ENCODE measurements at places on chromosomes 4 and X. TPM values are rescaled to one million over a fixed set of nuclear protein-coding genes. Genes with fewer than 3 reads are reported as not detected.

DNA sequence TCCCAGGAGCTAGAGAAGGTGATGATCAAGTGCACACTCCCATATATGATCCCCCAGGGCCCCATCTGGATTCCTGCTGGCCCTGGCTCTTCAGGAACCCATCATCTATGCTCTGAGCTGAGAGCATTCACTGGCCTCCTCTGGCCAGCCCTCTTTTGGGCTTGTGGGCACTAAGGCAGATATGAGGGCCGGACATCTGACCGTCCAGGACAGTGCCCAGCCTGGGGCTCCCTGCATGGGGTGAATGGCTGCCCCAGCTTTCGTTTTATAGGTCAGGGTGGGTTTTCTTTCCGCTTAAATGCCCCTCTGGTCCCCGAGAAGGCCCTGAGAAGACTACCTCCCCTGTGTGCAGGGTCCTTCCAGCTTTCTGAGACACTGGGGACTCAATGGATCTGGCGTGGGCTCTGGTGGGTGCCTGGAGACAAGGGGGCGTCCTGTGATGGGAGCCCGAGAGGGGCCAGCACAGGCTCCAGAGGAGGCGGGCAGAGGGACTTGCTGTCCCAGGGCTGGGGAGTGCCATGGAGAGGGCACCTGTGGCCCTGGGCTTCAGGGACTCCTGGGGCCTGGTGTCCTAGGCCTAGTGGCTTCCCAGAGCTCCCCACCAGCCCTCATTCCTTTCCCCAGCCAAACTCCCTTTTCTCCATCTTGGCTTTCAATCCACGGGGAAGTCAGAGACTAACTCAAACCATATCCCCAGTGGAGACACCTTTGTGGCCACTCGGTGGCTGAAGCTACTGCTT is 39.5 kb upstream of the GRPEL1 start:
- no peak for DNase-seq

- no peak for DNase-seq
Observed at GRCh38 chr4:147820975-147821374, 89.1 kb downstream of the ARHGAP10 start.

The SPACA5 gene
- polyA plus RNA-seq, result not detected

The ABHD18 gene
- polyA plus RNA-seq, result 21.5 TPM

The SPANXB1 gene
- not detected for polyA plus RNA-seq

GRCh38 chr4:78648640-78649363 is 97.2 kb downstream of the ANXA3 start:
- DNase-seq, result no peak

DNA sequence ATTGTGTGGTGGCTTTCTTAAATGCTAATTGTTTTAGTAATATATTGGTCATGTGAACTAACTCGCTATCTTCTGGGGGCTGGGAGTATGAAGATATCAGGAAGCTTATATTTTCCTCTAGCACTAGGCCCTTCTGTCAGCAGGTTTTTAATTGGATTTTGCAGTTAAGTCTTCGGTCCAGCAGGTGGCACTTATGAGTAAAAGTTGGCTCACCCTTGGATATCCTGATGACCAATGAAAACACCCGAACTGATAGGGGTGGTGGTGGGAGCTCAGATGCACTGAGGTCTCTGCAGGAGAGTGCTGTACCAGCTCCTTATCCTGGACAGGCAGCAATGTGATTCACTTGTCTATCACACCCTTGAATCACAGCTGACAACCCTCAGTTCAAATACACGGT is 1365.8 kb upstream of the DIAPH2 start:
- peak; percentile 36 for DNase-seq

GRCh38 chrX:73944563-73944908 is 359.4 kb upstream of the ZCCHC13 start:
- DNase-seq, result peak; percentile 32

- no peak for DNase-seq
Observed at GRCh38 chrX:34559325-34559724, 97.8 kb downstream of the TMEM47 start.

DNA sequence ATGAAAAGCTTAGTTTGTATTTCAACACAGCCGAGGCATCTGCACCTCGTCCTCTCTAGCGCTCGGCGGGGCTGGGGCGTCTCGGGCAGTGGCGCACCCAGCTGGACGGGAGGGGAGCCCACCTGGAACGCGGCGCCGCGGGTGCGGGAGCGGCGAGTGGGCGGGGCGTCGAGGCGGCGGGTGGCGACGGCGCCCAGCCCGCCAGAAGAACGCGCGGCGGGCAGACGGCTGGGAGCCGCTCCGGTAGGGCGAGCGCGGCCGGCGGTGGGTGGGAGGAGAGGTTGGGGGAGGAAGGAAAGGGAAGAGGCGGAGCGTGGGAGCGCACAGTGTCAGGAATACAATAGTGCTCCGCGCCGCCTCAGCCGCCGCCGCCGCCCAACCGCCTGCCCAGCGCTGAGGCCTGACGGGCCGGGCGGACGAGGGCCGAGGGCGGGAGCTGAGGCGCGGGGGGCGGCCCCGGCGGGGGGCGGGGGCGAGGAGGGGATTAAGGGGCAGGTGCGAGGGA is at the start of gene JADE3:
TSS of gene JADE3 (plus strand) at position 324 of the 505 bp plus-strand sequence. CDS start 72,474 bp downstream, outside the sequence.
- peak; percentile 84 for DNase-seq

DNA sequence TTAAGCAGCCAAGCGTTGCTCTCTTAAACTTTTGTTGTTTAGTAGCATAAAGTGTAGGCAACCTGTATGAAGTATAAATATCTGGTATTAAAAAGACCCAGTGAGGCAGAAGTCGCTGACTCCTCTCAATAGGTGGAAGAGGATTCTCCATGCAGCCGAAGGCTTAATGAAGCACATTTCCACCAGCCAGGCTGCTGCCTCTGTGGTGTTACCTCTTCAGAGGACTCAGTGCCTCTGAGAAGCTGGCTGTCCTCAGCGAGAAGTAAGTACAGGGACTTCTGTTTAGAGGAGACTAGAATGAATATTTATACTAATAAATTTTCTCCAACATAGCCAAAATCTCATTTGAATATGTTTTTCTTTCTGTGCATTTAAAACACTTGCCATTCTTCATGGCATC is 6.0 kb downstream of the SORBS2 start:
- DNase-seq, result no peak

GRCh38 chr4:47536966-47537365 is 51.9 kb downstream of the ATP10D start:
- no peak for DNase-seq

The WAS gene
- 1.7 TPM for polyA plus RNA-seq

GRCh38 chr4:180852738-180853137 is 1390.5 kb upstream of the TENM3 start:
- no peak for DNase-seq

The GRIA2 gene
- polyA plus RNA-seq, result not detected

The UGT2B15 gene
- not detected for polyA plus RNA-seq

The CFAP47 gene
- polyA plus RNA-seq, result not detected

The GPR34 gene
- 0.34 TPM for polyA plus RNA-seq

The FAM53A gene
- 7.1 TPM for polyA plus RNA-seq

Data from cardiac muscle cell (in vitro differentiated cells and primary cell).